Activated CD4-positive, alpha-beta T cell treated with anti-CD3 and anti-CD28 coated beads for 24 hours (primary cell): ENCODE measurements at places on chromosomes 2 and 18.

DNA sequence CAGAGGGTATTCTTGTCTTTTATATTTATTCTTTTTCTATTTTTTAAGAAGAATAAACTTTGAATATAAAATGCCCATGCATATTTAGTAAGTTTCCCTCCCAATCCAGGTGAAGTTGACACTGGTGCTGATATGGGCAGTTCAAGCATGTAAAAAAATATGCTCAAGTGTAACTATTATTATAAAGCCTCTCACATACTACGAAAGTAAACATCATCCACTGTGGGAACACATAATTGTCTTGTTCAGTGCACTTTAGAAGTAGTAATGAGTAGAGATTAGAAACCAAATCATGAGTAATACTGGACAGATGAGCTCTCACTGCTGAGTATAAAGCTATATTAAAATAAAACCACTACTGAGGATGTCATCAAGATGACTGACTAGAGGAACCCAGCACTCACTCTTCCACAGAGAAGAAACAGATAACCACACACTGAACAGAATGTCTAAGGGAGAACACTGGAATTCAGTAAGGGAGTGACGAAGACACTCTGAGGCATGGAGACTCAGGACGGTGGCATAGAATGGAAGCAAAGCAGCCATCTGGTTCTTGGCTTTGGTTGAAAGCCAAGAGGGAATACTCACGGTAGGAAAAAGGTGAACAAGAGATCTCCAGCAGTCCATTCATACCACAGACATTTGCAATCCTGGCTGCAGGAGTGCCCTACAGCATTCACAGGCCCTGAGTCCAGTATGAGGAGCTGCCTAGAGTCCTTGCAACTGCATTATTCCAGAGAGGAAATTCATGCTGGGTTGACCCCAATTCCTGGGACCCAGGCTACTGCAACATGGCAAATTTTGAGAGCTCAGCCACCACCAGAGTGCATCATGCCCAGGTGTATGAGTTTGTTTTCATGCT lies 9.5 kb upstream of the FAM110C start:
- no peak for DNase-seq

GRCh38 chr2:177314194-177314593 lies 49.7 kb upstream of the NFE2L2 start:
- no peak for DNase-seq

DNA sequence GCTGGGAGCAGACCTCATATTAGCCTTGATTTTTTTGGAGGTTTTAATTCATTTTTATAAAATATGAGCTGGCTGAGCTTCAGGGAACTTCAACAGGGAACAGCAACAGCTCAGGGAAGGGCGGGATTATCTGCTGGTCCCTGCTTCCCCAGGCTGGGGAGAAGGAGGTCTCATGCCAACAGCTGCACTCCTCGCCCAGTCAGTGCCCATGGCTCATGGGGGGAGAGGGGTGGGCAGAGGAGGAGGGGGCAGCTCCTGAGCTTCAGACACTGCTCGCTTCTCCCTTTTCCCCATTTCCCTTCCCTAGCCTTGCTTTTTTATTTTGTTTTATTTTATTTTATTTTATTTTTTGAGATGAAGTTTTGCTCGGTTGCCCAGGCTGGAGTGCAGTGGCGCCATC lies 442 bp upstream of the OTOF start:
- no peak for DNase-seq

DNA sequence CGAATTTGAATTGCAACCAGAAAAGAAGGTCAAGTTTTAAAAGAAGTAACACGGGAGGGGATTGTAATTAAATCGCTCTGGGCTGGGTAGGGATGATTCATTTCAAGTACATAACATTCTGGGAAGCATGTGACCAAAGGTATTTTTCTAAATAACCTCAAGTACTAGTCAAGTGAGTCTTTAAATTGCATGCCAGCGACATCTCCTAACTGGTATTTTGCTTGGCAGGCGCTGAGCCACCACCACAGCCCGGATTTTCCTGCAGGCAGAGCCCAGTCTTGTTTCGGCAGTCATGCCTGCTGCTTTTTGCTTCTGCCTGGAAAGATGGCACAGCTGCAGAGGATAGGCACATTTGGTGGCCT lies 33.7 kb upstream of the NPAS2 start:
- no peak for DNase-seq

GRCh38 chr2:189595417-189595816 lies 14.8 kb upstream of the SLC40A1 start:
- DNase-seq, result no peak

- DNase-seq, result no peak
Observed at GRCh38 chr2:112794131-112794733, 9.9 kb upstream of the IL1A start.

DNA sequence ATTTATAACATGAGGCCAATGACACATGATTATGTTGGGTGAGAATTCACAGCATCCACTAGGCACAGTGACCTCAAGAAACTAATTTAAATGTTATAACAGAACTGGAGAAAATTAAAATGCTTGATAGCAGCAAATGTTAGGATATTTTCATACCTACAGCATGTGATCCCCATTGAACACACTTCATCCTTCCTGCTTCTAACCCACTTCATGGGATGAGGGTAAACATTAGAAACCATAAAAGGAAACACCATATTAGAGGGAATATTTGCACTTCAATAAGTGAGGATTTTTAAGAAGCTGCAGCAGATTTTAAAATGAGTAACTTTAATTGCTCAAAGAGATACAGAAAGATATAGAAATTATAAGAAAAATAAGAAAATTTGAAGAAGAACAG lies 117.1 kb downstream of the FSHR start:
- no peak for DNase-seq

- no peak for DNase-seq
Observed at GRCh38 chr2:47309952-47310800, 92.8 kb upstream of the MSH2 start.
